ENCODE measurements at places on chromosomes 7 and 10.

DNA sequence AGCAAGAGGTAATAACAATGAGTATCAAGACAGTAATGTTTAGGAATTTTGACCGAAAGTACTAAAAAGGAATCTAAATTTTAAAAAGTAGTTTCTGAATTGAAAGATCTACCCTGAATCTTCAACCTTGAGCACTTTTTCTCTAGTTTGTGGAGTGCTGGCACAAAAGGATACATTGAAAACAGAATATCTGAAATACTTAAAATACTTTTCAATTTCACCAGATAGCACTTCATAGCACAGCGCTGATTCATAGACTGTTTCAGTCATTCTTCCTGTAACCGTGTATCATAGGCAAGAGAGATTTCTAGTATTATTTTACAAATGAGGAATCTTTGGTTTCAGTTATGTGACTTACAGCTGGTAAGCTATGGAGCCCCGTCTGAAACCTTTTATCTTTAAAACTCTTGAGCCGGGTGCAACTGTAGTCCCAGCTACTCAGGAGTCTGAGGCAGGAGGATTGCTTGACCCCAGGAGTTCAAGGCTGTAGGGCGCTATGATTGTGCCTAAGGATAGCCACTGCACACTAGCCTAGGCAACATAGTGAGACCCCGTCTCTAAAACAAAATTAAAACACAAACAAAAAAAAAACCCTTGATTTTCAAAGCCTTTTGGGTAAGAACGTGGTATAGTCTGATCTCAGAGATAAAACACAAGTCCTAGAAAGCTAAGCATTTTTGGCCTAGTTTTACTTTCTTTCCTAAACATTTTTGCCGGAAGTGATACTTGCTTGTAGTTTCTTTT lies 35.1 kb downstream of the FHIP2A start:
- no peak for DNase-seq

- no peak for DNase-seq
These were observed 384.4 kb upstream of the SHH start for GRCh38 chr7:156196649-156197048.

DNA sequence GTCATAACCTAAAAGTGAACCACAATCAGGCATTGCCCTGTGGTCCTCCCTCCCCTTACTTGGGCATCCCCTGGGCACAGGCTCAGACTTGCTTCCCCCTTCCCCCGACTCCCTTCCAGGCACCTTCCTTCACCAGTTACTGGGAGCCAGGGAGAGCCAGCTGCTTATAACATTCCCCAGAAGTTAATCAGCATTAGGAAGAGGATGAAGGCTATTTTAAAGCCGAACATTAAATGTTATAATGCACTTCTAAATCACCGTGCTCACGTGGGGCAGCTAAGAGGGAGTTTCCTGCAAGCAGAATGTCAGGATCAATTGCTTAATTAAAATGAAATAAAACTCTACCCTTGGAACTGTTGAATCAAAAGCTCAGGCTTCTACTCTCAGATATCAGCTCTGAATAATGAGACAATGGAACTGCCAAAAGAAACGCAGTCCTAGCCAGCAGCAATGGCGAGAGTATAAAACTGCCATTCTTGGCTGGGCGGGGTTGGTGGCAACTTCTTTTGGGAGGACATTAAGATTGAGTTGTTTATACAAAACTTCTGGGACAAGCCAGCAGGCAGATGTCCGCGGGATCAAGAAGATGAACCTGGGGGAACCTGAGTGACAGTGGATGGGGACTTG lies 169.5 kb downstream of the FANK1 start:
- DNase-seq: no peak

- DNase-seq: no peak
These were observed 10.4 kb upstream of the CALML3 start for GRCh38 chr10:5514226-5514850.

- DNase-seq: no peak
These were observed 358.7 kb upstream of the MGMT start for GRCh38 chr10:129108378-129108777.

GRCh38 chr7:128939075-128939860 lies 1.5 kb downstream of the IRF5 start:
- DNase-seq: peak; percentile 37

DNA sequence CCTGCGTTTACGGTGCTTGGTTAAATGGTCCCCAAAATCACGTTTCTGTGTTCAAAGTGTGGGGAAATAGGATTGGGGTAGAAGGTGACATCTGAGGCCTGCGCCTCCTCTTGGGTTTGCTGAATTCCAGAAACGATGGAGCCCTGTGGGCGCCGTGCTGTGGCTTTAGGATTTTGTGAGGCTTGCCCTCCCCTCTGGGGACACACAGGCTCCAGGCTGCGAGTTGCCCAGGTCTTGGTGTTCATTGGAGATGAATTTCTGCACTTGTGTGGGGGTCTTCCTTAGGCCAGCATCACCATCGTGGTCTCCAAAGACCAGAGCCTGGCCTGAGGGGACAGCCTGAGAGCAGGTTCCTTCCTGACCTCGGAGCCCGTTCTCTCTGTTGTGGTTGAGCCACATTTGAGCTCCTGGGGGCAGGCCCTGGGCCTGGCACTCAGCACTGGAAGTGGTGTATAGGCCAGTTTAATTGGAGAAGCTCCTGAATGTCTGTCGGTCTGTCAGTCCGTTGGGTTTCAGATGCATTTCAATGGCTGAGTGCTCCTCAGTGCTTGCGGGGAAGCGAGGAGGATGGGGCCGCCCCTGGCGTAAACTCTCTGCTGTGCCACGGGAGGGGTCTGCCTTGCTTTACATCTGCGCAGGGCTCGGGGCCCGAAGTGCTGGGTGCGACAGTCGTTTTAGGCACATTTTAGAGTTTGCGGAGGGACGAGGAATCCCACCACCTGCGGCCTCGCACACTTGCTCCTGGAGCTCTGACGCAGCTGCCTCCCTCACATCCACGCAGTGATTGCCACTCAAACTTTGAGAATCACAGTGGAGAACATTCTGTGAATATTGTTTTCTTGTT lies 71.7 kb downstream of the DNAJB6 start:
- no peak for DNase-seq

DNA sequence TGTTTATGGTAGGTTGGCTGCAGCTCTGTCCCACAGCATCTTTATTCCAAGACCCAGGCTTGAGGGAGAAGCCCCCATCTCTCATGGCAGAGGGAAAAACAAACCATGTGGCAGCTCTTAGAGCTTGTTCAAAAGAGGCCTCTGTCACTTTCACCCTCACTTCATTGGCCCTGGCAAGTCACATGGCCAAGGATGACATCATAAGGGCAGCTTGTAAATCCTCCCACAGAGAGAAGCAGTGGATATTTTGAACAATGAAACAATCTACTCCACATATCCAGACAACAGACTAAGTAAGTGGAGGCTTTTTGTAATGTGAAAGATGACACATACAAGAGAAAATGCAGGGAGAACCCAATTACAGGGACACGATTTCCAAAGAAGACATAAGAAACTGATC lies 108.1 kb downstream of the GRID1 start:
- no peak for DNase-seq

DNA sequence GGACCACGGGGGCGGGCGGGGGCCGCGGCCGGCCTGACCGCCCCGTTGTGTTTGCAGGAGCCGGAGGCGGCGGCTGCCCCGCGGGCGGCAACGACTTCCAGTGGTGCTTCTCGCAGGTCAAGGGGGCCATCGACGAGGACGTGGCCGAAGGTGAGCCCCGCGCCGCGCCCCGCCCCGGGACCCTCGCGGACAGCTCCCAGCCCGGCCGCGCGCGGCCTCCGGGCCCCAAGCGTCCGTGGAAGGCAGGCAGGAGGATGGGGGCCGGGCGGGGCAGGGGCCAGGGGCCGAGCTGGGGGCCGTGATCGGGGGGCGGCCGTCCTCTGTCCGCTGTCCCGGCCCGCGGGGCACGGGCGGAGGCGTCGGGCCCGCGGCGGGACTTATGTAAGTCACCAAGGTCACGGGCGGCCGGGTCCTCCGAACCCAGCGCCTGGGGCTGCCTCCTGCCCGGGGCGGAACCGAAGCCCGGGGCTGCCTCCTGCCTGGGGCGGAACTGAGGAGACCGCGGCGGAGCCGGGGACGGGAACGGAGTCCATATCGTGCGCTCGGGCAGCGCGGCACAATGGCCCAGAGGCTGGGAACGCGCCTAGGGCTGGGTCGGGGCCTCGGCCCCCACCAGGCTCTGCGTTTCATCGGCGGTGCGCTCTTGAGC lies 497 bp downstream of the PPP2R2D start:
- DNase-seq: peak; percentile 48

DNA sequence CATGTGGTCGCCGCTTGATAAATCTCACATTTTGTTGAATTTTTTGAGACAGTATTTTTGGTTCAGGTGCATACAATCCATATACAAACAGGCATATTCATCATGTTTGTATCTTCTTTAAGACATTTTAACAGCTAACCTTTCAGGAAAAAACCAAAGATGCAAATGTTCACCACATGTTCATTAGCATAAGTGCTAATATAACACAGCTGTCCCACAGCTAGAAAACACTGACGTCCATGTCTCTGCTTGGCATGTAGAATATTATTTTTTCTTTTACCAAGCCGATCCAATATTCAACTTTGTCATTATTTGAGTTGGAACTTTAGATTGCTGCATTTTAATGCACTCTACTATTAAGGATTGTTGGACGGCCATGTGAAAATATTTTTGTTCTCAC lies 31.2 kb downstream of the BMPER start:
- no peak for DNase-seq

- no peak for DNase-seq
These were observed 160.6 kb downstream of the LCOR start for GRCh38 chr10:96992721-96993120.

GRCh38 chr7:43768201-43768886 lies 9.9 kb downstream of the BLVRA start:
- DNase-seq: no peak

- DNase-seq: no peak
These were observed 295.8 kb upstream of the MTPN start for GRCh38 chr7:136272934-136273333.

DNA sequence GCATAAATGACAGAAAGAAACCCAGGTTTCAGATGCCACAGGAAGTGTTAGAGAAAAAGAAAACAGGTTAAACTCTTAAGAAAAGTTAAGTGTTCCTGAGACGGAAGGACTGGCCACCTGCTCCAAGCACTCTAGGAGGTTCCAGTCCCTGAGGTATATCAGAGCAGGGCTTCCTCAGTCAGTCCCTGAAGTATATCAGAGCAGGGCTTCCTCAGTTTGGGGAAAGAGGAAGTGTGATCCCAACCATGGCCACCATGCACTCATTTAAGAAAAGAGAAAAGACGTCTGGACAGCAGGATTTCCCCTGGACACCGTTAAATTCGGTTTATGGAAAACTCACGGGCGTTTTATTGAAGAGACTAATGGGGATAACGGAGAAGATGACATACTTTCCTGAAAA lies 133.4 kb upstream of the PFKP start:
- DNase-seq: no peak

DNA sequence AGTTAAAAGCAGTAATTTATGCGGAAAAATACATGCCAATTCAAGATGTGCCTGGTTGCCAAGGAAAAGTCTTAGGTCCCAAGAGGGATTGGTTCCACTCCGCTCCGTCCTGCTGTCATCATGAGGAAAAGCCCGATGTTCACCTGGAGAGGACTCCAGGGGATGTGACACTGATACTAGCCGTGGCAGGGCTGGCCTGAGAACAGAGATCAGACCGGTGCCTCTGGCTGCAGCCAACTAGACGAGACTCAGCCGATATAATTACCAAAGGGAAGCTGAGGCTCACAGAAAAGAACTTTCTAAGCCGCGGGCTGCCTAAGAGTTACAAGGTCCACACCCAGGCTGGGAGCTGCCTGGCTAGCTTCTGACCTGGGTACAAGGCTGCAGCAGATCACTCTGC lies 81.3 kb upstream of the UNC5B start:
- no peak for DNase-seq

GRCh38 chr10:34593374-34593890 lies 221.7 kb downstream of the PARD3 start:
- DNase-seq: no peak

GRCh38 chr10:114304571-114305421 lies 65.7 kb downstream of the VWA2 start:
- DNase-seq: peak; percentile 43

DNA sequence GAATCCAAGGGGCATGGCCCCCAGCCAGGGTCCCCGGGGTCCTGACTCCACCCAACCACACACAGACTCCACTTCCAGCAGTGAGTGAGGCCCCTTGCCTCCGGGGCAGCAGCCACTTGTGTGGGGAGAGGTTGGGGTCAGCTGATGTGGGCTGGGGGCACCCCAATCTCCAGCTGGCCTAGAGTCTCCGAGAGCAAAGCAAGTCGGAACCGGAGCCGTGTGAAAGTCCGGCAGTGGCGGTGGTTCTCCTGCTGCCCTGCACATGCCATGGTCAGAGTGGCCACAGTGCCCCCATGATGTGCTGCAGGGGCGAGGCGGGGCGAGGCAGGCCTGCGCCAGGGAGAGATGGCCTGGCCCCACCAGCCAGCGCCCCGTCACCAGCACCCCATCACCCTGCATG lies 74.6 kb downstream of the PDGFA start:
- no peak for DNase-seq

GRCh38 chr10:46266306-46266985 lies 20.4 kb upstream of the ANTXRL start:
- DNase-seq: no peak
